RCC 7860 (cell line): ENCODE measurements at places on chromosomes 16 and 17.
A peak's percentile ranks its signal among the peaks of the same experiment; 100 is the strongest.

DNA sequence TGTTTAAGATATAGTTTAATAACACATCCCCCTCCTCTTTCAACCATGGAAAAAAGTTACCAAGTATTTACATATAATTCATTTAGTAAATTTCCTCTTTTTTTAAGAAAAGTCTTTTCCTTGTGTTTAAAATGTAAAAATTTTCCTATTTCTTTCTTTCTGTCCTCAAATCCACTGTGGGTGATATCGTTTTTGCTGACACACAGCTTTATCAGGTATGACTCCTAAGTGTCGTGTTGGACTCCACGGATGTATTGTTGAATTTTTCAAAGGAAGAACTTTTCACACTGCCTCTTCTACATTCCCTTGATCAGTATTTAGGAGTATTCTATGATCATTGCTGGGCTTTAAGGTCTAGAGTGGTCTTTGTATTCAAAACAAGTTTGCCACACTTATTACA is 33.1 kb downstream of the CYLD start:
- DNase-seq: no peak

GRCh38 chr16:56743840-56744239 is 13.9 kb downstream of the NUP93 start:
- peak; percentile 50 for DNase-seq

GRCh38 chr17:61335105-61335844 is 64.4 kb upstream of the TBX2 start:
- peak; percentile 86 for DNase-seq

DNA sequence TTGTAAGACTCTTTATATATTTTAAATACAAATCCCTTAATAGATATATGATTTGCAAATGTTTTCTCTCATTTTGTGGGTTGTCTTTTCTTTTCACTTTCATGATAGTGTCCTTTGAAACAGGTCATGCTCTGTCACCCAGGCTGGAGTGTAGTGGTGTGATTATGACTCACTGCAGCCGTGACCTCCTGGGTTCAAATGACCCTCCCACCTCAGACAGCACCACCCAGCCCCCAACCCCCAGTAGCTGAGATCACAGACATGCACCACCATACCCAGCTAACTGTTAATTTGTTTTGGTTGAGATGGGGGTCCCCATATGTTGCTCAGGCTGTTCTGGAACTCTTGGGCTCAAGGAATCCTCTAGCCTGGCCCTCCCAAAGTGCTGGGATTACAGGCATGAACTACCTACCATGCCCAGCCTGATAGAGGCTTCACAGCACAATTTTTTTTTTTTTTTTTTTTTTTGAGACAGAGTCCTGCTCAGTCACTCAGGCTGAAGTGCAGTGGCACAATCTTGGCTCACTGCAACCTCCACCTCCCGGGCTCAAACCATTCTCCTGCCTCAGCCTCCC is 18.5 kb upstream of the TMIGD1 start:
- peak; percentile 60 for DNase-seq

- no peak for DNase-seq
These were observed 137.9 kb downstream of the SLC39A11 start for GRCh38 chr17:72954579-72954978.

DNA sequence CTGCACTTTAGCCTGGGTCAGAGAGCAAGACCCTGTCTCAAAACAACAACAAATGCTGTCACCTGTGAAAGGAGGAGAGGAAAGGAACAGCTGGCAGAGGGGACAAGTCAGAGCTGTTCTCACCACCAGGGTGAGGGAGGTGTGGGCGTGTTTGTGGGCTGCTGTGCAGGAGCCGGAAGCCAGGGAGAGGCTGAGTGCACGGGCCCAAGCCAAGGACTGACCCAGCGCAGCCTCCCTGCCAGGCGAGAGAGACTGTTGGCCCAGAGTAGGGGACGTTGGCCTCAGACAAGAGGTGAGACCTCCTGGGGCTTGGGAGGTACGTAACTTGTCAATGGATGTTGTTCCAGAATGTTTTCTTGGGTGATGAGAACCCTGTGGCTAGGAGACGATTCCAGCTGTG is 10.7 kb downstream of the SPNS2 start:
- DNase-seq: no peak

- DNase-seq: no peak
These were observed 30.2 kb downstream of the ZFPM1 start for GRCh38 chr16:88483392-88483641.

DNA sequence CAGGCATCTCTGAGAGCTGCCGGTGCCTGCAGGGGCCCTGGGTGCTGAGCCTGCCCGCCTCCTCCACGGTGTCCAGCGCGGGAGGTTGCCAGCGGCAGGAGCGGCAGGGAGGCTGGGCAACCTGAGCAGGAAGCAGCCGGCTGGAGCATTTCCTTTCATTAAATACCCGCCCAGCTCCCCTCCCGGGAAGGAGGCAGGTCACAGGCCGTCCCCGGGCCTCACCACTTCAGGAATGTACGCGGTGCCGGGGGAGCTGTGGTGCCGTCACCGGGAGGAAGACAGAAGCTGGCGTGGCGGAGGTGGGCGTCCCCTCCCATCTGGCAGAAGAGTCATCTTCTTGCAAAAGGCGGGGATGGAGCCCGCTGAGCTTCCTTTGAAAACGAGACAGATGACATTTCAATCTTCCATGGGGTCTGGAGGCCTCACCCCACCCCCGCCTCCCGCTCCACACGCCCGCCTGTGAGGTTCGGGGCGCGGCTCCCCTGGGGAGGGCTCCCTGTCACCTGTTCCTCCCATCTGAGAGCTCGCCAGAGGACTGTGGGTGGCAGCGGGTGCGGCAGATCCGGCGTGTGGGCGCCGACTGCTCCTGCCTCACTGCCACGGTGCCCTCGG is 16.0 kb downstream of the SOX8 start:
- peak; percentile 43 for DNase-seq

DNA sequence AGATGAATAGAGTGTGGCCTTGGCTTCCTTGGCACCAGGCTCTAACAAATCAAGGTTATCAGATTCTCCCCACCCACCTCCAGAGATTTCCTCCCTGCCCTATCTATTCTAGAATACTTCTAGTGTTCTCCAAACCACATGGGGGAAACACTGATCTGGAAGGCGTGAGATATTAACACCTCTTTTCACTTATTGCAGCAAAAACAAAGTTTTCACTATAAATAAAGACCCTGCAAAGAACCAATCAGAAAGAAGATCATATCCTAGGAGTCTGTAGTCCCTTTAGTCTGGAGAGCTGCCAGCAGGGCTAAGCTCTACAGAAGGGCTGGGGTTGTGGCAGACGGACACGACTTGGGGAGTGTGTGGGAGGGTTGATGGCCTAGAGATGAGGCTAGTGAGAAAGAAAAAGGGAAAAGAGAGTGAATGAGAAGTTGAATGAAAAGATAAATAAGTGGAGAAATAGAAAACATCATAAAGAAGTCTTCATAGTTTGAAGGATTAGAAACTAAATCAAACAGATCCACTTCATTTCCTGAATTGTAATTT is 8.6 kb upstream of the SKAP1 start:
- DNase-seq: no peak

DNA sequence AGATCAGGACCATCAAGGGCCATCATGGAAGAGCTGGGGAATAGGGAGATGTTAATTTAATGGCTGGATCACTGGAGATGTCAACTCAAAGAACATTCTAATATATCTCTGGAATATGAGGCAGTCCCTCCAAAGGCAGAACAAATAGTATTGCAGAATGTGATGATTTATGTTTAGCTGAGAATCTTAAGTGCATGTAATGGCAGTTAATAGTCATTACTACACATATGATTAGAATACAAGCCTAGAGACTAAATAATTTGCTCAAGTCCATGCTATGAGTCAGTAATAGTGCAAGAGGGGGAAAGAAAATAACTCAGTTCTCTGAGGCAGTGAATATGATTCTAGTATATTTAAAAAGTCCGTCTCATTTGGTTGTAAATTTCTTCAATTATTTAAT is 32.3 kb downstream of the SNTB2 start:
- DNase-seq: no peak

- DNase-seq: no peak
These were observed 44.7 kb downstream of the FOXK2 start for GRCh38 chr17:82564241-82564640.

GRCh38 chr17:37849617-37849972 is 74.6 kb upstream of the TBC1D3K start:
- no peak for DNase-seq

DNA sequence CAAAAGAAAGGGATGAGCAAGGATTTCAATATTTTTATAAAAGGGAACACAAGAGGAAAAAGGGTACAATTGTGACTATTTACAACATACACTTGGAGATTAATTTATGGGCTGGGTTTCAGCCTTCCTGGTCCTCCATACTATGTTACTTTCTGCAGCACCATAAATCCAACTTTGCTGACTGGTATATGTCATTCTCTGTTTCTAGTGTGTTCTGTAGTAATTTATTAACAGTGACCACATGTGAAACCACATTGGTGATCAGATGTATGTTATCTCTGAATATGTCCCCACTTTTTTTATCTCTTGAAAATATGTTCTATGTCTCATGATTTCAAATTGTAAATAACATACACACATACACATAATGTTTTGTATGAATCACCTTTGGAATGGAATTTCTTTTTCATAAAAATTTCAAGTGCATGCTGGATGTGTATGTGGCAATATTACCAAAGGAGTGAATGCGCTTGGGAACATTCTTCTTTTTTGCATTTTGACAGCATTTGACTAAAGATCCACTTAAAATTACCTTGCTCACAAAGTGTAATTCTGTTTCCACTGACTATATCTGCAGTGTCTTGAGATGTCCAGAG is 2.9 kb upstream of the LYRM9 start:
- no peak for DNase-seq

DNA sequence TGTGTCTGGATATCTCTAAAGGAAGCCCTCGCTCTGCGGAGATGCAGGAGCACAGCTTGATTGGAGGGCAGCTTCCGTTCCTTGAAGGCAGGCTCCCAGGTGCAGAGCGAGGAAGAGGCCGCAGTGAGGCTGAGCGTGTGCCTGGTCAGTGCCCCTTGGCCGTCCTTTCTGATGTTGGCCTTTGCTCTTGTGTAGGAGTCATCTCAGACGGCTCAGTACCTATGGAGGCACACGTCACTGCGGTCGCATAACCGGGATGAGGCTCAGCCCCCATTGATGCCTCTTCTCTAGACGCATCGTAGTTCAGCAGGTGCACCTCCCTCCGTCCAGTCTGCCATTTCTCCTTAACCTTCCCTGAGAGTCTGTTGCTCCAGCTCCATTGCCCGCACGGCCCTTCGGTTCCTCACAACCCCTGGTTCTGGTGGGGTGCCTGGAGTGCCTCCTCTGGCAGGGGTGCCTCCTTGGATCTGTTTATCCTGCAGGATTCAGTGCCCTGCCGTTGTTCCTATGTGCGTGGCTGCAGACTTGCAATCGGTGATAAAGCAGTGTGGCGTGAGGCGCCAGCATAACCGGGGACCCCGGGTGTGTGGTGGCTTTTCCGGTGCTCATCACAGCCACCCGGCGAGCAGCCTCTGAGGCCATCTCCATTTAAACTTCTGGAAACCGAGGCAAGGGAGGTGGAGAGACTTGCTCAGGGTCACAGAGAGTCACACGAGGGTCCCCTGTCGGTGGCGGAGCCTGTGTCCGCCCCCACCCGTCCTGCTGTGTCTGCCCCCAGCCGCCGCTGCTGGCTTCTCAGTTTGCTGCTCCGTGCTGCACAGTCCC is 188.8 kb upstream of the CHMP6 start:
- no peak for DNase-seq

DNA sequence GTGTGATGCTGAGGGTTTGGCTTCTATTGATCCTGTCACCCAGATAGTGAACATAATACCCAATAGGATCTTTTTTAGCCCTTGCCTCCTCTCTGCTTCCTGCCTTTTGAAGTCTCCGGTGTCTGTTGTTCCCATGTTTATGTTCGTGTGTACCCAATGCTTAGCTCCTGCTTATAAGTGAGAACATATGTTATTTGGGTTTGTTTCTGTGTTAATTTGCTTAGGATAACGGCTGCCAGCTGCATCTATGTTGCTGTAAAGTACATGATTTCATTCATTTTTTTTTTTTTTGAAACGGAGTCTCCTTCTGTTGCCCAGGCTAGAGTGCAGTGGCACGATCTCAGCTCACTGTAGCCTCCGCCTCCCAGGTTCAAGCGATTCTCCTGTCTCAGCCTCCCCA is 23.0 kb downstream of the DUS2 start:
- DNase-seq: no peak

DNA sequence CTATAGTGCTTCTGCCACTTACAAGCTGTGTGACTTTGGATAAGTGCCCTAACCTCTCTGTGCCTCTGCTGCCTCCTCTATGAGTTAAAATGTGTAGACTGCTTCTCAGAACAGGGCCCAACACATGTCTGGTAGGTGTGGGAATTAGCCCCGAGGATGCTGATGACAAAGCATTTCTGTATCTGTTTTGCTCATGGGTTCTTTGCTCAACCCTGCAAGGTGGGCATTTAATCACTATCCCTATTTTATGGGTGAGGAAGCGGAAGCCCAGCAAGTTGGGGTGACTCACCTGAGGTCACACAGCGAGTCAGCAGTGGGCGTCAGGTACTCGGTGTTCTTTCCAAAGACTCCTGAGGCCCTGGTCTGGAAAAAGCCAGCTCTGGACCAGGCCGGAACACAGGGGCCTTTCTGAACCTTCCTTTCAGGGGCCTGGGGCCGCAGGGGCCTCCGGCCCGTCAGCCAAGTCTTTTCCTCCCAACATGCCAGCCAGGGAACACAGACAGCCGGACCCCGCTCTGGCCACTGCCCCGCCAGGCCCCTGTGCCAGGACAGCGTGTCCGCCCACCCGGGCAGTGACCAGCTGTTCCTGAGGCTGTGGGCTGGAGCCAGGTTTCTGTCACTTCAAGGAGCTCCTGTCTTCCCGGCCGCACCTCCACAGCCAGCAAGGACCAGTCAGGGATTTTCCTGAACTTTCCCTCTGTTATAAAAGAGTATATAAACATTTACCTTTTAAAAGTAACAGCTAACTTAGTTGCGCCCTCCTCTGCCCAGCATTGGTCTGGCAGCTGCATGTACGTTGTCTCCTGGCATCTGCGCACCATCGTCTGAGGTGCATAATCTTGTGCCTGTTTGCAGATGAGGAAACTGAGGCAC is 62.5 kb downstream of the SREBF1 start:
- peak; percentile 11 for DNase-seq

GRCh38 chr16:27434141-27435051 is 32.4 kb downstream of the IL21R start:
- DNase-seq: no peak

DNA sequence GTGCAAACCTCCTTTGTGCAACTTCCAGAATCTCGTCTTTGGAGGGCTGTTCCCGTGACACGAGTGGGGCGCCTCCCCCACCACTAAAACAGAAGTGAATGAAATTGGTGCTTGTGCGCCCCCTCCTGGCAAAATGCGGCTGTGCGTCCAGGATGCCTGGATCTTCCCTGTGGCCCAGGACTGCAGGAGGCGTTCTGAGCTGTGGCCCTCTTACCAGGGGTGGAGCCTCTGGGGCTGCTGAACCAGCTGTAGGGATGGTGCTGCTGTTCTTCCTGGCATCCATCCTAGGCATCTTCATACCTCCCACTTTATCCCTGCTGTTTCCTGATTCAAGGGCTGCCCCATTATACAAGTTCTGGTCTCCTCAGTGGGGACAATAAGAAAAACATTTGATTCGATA is 18.5 kb upstream of the NAGLU start:
- DNase-seq: peak; percentile 87

DNA sequence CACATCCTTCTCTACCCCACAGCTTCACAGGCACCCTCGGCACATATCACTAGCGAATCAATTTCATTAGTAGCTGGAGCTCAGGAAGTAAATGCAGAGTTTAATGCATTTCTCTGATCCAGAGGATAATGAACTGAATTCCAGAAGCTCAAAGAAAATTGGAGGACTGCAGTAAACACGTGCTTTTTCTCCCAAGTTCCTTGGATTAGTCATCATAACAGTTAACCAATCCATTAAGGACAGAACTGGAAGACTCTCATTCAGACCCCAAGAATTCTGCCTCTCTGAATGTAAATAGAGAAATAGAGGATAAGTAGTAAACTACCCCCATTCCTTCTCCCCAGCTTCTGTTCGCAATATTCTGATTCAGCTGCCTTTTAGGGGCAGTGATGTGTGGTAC is 40.7 kb downstream of the DUSP14 start:
- DNase-seq: no peak
